Glutamatergic neuron (in vitro differentiated cells): ENCODE measurements at places on chromosomes 11 and 22.

GRCh38 chr11:67486481-67487195 lies 3.8 kb downstream of the AIP start:
- no peak for DNase-seq

- DNase-seq, result no peak
Observed at GRCh38 chr11:72721689-72722049, 30.5 kb downstream of the ARAP1 start.

GRCh38 chr11:129279326-129280026 lies 87.4 kb upstream of the ARHGAP32 start:
- DNase-seq, result peak; percentile 84

DNA sequence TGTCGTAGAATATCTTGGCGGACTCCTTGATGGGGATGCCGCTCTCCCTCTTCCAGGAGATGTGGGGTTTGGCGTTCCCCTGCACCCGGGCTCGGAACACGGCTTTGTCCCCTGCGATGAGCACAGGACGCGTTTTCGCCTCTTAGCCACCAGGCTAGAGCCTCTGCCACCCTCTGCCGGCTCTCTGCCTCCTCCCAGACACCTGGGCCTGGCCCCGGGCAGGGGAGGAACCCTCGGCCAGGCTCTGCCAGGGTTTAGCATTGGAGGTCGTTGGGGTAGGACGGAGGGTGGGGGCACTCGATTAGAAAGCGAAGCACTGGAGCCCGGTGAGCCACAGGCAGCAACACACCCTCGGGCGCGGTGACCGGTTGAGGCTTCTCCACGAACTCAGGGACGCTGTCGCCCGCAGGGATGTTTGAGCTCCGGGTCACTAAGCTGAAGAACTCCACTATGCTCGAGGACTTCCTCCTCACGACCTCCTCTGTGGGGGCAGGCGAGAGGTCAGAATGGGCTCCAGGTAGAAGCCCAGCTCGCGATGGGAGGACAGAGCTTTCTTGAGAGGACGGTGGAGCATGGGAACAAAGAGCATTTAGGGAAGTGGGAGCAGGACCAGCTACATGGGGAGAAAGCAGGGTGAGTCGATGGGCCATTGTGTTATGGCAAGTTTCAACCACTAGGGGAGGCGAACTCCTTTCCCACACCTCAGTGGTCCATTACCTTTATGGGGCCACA lies 4.3 kb downstream of the IGSF22 start:
- peak; percentile 62 for DNase-seq

DNA sequence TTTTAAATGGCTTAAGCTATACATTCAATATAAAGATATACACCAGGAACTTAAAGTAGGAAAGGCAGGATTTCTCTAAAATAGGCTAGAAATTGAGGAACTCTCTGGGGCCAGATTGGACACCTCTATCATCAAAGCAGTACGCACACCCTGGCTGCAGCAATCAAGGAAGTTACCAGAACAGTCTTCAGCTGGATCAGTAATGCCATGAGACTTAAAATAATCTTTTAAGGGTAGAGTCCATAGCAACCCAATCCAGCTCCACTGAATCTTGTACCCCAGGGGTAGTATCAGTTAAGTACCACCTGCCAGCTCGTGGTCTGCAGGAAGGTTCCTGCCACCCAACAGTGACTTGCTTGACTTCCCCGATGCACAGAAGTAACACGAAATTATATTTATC lies 3.0 kb downstream of the RDX start:
- DNase-seq, result no peak

DNA sequence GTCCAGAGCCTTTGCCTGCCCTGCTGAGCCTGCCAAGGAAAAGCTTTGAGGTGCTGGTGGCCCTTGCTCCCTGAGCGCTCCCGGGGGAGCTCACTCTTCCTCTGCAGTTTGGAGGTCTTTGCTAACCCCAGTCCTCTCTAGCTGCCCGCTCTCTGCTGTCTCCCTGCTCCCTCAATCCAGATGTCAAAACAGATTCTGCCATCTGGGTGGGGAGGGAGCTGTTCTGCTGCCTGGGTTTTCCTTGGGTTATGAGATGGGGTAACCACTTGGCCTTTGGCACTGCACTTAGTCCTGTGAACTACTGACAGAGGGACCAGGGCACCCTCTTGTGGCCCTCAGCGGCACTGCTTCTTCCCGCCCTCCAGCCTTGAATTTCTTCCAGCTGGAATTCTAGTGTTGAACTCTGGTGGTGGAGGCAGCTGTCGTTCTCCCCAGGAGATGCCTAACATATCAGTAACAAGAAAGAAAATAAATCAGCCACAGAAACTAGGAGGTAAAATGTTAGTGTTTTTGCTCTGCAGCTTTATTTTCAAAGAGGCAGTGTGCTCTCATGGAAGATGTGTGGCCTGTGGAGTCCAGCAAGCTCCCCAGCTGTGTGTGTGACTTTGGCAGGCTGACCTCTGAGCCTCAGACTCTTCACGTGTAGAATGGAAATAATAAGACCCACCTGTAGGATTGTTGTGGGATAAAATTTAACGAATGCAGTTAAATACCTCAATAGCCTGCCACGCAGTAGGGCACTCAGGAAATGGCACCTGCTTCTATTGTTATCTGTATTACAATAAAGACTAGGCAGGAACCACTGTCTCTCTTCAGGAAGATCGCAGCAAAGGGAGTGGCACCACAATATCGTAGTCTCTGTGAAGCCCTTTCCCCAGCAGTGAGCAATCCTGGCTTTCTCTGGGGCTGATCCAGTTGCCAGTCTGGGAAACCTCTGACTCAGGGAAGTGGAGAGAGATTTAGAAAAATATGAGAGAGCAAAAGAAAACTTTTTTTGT lies 23.4 kb downstream of the ARFGAP2 start:
- peak; percentile 87 for DNase-seq

DNA sequence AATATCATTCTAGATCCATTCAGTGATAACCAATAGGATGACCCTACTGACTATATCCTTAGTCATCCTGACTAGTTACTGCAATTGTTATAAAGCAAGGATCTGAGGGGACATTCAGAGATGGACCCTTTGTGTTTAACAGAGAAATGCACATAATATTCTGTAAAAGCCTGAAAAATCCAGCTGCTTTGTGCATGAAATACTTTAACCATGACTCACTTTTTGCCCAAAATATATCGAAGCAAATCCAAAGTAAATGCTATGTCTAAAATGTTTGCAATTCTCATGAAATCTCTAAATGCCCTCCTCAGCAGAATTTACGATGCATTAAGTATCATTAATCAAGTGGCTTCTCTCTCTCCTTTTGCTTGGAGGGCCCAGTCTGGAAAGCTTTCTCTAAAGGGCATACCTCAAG lies 178.8 kb upstream of the MTMR2 start:
- no peak for DNase-seq

DNA sequence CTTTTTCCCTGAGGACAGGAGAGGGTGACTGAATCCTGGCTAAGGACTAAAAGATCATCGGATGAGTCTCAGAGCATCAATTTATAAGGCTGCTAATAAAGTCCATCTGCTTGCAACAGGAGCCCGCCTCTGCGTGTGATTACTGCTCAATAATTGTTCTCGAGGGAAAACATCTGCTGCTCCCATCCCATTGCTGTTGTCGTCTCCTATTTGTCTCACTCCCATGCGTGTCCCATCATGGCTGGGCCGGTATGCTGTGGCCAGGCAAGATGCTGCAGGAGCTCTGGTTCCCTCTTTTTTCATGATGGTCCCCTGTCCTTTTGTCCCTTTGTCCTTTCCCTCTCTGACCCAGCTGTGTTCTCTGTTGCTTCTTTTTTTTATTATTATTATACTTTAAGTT lies 121.2 kb downstream of the SPATA19 start:
- no peak for DNase-seq

GRCh38 chr11:8426076-8426475 lies 162.4 kb upstream of the LMO1 start:
- no peak for DNase-seq

DNA sequence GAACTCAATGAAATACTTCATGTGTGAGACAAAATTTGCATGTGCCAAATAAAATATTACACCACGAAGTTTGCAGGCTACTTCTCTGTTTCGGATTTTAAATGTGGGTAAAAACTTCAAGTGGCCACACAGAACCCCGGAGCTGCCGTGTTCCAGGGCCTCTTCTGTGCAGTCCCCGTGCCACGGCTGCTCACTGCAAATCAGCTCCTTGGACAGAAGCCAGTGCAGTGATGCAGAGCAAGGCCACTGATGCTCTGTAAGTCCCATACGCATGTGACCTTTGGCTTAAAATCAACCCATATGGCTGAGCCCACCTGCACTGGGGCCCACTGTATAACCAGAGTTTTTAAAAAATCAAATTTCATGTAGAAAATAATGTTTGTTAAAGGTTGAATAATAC lies 1309.4 kb downstream of the TBC1D22A start:
- no peak for DNase-seq

DNA sequence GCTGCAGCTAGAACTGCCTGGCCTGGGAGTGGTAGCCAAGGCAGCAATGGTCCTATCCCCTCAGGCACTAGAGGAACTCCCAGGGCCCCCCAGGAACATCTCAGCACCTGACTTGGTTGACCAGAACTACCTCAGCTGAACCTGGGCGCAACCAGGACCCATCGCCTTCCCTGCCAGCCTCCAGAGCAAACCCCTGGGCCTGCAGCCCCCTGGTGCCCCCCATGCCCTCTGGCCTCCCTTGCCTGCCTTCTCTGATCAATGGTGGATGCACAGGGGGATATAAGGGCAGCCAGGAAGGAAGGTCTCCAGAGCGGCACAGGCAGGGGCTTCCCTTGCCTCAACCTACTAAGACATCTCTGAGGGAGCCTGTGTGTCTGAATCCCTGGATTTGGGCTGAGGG lies 13.5 kb downstream of the MS4A10 start:
- no peak for DNase-seq

DNA sequence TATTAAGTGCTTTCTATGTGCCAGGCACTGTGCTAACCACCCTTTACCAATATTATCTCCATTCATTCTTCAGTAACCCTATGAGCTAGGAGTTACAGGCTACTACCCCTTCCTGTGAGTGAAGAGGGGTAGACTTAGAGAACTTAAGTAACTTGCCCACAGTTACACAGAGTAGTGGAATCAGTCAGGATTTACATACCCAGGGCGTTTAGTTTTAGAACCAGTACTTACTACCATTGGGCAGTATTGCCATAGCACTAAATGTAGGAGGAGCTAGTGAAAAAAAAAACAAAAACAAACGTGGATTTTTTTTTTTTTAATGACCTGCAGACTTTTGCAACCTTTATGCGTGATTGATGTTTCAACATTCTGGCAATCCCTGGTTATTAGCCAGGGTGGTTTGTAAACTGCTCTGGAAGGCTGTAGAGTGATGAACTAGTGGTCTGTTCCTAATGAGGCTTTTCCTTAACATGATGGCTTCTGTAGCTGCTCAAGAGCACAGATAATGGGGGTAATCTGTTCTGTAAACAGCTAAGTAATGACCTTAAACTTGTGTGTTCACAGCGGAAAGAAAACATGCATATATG lies 11.4 kb downstream of the TBCEL start:
- DNase-seq, result no peak

DNA sequence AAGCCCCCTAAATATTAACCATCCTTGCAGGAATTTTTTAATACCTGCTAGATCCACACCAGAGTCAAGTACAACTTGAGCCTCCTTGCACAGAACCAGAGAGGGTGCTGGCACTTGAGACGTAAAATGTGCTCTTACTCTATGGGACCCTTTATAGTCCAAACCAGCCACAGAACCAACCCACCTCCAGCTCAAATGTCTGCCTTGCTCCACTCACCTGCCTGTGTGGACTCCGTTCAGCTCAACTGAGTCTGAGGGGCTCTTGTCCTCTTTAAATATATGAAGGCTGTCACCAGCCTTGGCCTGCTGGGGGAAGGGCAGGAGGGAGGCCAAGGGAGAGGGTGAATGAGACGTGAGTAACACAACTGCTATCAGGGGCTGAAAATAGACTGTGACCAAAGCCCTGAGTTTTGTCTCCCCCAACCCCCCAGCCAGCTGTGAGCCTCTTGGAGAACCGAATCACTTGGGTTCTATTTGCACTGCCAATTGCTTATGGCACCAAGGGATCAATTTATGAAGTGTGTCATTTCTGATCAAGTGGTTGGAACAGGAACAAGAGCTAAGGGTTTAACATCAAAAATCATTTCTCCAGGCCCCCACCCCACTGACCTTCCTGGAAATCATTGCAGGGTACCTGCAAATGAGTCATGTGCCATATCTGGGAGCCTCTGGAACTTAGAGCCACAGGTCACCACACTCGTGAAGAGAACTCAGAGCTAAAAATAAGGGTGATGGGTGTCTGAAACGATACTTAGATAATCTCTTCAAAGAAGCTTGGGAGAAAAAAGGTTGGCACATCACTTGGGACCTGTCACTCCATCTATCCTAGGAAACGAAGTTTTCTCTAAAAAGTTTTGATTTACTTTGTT lies at the start of gene CSRP3:
Gene CSRP3, minus strand, starts transcription at position 247 of the 869 bp plus-strand sequence. CDS start 9,535 bp downstream, outside the sequence.
- no peak for DNase-seq
